ENCODE measurements at places on chromosomes 6 and 20. TPM values are rescaled to one million over a fixed set of nuclear protein-coding genes. Genes with fewer than 3 reads are reported as not detected.

DNA sequence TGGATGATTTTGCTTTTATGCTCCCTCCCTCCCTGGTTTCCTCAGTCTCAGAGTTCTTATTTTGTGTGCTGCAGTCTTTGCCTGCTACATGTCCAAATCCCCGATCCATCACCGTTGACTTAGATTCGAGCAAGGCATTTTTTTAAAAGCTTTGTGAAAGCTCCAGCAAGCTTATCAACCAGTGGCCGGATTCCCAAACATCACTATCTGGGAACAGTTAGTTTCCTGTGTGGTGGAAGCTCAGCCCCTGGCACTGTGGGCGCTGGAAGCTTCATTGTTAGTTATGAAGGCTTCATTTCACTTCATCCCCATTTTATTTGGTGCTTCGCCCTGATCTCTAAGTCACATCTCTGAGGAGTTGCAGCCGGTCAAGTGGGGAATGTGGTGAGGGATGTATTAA lies 44.7 kb downstream of the DEK start:
- DNase-seq: peak; percentile 45

DNA sequence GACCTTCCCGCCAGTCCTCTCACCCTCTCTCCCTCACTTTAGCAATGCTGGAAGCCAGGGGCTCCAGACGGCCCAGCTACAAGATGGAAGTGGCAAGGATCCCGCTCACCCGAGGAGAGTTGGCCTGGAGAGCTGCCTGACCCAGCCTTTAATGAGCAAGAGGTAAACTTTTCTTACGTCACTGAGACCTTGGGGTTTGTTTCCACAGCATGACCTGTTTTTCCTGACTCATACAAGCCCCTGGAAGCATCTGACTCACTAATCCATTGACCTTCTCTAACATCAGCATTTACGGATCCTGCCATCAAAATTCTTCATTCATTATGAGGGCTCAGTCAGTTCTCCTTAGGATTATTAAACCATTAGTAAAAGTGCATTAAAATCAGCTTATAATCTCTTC lies 120.4 kb downstream of the MYLK4 start:
- peak; percentile 96 for DNase-seq

DNA sequence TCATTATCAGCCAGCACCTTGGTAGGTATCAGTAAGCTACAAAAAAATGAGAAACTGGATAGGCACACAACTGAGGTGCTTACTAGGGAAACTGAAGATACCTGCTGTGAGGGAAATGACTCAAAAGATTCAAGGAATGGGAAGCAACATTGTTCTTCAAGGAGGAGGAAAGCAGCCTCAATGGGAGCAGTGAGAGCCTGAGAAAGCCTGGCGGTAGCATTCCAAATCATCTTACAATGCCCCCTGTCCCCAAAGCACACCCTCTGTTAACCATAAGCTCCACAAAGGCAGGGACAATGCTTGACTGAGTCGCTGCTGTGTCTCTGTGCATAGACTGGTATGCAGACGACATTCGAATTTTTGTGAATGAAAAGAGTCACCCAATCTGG lies 10.6 kb downstream of the PKHD1 start:
- no peak for DNase-seq

DNA sequence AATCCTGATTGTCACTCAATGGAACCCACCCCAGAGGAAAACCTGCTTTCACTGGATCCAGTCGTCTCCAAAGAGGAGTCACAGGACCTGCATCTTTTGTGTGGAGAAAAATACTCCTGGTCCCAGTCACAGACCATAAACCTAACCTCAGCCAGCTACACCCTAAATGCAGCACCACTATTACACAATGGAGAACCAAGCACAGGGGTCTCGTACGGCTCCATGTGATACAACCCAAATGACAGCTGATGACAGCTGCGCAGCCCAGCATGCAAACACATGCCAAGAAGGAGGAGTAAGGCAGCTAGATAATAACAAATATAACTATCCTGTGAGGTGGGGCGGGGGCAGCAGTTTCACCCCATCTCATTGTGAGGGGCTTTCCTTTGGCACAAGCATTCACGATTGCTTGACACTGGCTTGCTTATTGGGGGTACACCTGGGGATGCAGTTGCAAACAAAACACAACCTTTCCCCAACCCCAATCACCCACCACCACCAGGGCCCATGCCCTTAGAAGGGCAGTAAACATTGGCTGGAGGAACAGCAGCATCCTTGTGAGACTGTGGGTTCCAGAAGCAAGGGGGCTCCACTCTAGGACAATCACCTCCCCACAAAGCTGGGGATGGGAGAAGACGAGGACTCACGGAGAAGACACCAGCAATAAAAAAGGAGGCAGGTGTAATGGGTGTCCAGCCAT lies 51.5 kb downstream of the TRERF1 start:
- DNase-seq: no peak

DNA sequence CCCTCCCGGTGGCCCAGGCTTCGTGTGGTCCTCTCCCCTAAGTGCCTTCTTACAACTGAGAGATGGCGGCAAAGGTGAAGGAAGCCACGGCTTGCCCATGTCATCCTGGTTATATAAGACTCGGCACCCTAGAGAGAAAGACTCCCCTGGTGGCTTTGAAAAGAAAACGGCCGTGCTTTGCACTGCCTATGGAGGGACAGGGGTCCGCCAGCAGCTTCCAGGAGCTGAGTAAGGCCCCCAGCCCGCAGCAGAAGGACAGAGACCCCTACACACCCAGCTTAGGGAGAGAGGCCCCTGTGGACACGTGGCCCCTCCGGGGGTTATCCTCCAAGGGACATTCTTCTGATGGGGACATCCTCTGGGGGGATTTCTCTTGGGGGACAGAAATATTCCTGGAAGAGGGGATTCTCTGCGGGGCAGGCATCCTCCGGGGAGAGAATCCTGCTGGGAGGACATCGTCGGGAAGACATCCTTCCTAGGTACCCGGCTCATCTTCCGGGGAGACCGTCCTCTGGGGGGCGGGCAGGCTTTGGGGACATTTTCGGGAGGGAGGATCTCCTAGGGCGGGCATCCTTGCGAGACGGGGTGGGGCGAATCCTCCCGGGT lies 511 bp upstream of the OGFR start:
- no peak for DNase-seq

DNA sequence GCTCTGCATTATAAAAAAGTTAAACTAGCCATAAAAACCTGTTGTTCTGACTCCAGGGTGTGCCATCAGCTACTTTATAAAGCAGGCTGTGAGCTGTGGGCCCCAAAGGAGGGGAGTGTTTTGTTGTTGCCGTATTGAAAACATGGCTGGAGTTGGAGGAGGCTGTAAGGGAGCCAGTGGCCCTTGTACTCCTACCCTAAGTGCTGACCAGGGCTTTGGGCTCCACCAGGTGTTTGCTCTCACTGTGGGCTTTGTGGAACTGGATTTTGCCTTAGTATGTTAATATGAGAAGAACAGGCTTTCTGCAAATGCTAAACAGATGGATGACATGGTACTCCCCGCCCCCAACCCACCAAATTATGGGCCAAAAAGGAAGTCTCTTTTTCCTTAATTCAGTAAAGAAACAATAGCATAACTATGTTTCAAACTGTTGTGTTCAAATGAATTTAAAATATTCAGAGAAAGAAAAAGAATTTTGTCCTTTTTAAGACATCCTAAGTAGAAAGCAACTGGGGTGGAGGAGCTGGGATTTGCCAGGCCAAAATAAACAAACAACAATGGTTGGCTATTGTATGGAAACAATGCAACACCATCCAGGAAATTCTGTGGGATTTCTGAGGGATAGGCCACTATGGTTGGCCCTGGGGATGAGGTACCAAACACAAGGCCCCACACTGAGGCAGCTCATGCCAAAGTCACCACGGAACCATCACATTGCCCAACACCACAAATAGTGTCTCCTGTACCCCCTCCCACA lies 63.3 kb downstream of the PLCG1 start:
- DNase-seq: peak; percentile 64

DNA sequence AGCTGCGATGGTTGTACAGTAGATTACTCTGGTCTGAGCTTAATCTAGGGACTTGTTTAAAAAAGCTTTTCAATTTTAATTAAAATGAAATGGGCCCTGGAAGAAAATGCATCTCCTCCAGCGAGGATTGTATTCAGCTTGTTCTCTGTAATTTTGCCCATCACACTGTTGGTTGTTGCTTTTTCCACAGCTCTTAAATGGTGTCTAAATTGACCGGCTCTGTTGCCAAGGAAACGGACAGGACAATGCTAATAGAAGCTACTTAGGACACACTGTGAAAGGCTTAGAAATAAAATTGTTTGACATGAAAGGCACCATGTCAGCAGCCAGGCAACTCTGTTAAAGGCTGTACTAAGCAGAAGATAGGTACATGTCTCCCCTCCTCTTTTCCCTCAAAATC lies 116.7 kb upstream of the NRSN1 start:
- DNase-seq: no peak

GRCh38 chr6:72620871-72621290 lies 983 bp upstream of the KCNQ5 start:
- no peak for DNase-seq

GRCh38 chr6:119215309-119215708 lies 134.3 kb downstream of the MAN1A1 start:
- DNase-seq: no peak

DNA sequence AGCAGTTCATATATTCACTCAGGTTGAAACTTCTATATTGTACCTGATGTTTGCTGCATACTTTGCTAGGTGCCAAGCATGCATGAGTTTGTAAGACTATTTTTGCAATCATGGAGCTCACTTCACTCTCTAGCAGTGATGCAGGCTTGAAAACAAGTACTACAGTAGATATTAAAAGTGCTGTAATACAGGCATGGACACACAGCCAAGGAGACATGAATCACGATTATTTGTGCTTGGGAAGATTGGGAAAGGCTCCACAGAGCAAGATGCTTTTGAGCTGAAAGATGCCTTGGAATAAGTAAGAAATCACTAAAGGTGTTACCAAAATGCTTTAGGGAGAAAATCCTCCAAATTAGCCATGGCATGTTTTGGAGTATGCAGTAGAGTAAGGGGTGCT lies 427.4 kb downstream of the UTRN start:
- DNase-seq: peak; percentile 70

DNA sequence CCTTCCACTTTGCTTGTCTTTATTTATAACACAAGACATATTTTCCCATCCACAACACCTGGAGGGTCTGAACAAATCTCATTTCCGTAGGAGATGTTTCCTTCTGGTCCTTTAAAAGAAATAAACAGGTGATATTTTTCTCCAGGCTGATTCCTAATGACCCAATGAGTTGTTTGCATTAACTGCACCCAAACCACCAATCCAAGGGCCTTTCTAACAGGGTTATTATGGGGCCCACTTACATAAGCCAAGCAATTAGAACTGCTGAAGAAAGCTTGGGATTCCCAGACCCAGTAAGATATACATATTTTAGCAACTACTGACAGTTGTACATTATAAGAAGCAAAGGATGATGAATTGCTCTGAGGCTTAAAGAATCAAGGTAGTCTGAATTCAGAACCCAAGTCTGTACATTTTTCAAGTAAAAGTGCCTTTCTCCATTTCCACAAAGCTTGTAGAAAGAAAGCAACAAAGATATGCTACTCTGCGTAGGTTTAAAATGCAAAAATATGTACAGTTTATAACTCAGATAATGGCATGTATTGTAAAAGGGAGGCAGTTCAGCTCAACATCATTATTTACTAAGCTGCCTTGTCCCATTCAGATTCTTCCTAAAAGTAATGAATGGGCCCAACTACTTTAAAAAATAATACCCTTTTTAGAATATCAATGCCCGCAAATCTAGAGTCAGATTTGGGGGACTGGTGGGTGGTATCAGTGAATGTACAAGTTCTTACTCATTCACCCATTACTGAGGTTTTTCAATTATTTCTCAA lies 120.0 kb downstream of the DST start:
- no peak for DNase-seq

GRCh38 chr20:25160897-25161296 lies 34.6 kb upstream of the ENTPD6 start:
- DNase-seq: no peak

DNA sequence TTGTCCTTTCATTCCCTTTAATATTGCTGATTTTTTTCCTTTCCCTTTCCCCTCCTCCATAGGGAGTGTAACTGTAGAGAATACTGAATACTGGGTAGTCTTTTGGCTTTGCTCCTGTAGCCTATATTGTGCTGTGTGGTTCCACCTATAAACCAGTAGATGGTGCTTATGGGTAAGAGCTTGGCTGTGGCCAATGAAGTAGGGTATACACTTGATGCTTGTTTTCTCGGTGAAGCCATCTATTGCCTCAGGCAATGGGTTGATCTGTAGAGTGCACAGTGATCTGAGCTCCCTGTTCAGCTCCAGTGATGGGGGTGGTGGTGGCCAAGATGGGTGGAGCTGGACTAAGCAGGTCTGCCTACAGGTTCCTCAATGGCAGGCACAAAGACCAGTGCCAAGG lies 203.3 kb upstream of the IMPG1 start:
- no peak for DNase-seq

DNA sequence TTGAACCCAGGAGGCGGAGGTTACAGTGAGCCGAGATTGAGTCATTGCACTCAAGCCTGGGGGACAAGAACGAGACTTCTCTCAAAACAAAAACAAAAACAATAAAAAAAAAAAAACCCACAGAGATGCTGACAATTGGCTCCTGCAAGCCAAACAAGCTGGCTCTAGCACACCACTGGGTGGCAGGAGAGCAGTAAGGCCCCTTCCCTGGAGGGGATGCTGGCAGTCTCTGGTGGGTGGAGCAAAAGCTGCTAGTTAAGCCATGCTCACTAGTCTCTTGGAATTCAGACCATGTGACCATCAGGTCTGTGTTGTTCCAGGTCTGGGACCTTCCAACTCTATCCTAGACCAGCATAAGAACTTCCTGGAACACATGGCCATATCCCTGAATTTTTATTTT lies 18.9 kb upstream of the DSN1 start:
- DNase-seq: peak; percentile 64

- DNase-seq: peak; percentile 32
Observed at GRCh38 chr6:106253731-106254130, 71.8 kb downstream of the ATG5 start.

DNA sequence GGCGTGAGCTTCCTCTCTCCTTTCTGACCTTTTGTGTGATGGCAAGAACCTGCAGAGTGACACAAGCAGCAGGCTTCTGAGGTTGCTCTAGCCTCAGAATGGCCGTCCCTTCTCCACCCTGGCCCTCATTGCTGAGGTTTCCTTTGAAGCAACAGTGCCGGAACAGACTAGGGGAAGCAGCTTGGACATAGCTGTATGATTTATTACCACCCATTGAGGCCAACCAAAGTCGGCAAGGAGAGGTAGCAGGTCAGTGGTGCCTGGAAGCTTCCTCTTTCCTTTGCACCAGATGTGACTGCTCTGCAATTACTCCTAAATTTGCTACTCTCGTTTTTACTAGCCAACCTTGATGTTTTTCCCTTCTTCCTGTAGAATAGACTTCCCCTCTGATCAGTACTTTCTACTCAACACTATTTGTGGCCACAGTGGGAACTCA lies 31.4 kb downstream of the PTPN1 start:
- no peak for DNase-seq

Gene SERINC3
- total RNA-seq: 113 TPM

Gene CBFA2T2
- total RNA-seq: 7.6 TPM

Gene JPH2
- under 0.01 TPM for total RNA-seq

Gene TDRD6
- 1.8 TPM for total RNA-seq

Gene ZNF831
- total RNA-seq: 0.98 TPM

Gene CTSZ
- 51.0 TPM for total RNA-seq

Gene C6orf141
- 5.7 TPM for total RNA-seq

Gene BMP2
- total RNA-seq: 10.6 TPM

Gene RBPJL
- not detected for total RNA-seq

Gene DEFB124
- total RNA-seq: not detected

Gene ETV7
- total RNA-seq: 0.09 TPM

Gene UTRN
- 281 TPM for total RNA-seq

Gene DUSP15
- total RNA-seq: 9.9 TPM

Gene USP49
- 2.7 TPM for total RNA-seq

Gene GPR63
- 0.27 TPM for total RNA-seq

Data from fibroblast of the aortic adventitia (primary cell).